Suprapubic skin (tissue), 4 donors: ENCODE measurements at places on chromosomes 5 and 9. TPM values are rescaled to one million over a fixed set of nuclear protein-coding genes. Genes with fewer than 3 reads are reported as not detected.

PDE6A gene
- total RNA-seq, result 1.1 TPM

- H3K36me3 ChIP-seq, result no peaks in the 10 kb centered on the region
- no peak for DNase-seq
- no peak overlapping the region for H3K27ac ChIP-seq
Measured at GRCh38 chr5:171806976-171807747, 21.5 kb downstream of the SMIM23 start.

DNA sequence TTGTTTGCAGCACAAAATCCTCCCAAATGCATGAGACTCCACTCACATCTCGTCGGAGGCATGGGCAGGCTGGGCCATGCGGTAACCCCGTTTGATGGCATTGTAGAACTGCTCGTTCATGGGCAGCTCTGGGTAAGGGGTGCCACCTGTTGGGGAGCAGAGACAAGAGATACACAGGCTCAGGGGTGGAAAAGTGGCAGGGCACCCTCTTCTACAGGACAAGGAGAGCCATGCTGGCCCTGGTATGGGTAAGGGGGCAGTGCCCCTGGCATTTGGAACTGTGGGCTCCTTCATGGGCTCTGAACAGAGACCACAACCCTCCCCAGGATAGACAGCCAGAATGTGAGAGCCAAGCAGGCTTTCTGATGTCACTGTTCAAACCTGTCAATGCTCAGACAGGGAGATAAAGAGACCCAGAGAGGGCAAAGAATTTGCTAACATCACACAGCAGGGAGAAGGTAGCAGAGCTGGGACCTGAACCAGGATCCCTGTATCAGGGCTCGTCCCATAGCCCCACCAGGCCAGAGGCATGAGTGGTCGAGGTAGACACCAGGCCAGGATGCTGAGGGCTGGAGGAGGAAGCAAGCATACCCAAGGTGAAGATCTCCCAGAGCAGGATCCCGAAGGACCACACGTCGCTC, 33.2 kb upstream of the CSF1R start:
- H3K4me3 ChIP-seq, result no peak overlapping the region
- peaks cover 56% of the 10 kb centered on the region for H3K36me3 ChIP-seq
- H3K27ac ChIP-seq, result no peak overlapping the region
- no peaks in the 10 kb centered on the region for H3K27me3 ChIP-seq
- DNase-seq, result no peak

CDH10 gene
- total RNA-seq, result not detected

DNA sequence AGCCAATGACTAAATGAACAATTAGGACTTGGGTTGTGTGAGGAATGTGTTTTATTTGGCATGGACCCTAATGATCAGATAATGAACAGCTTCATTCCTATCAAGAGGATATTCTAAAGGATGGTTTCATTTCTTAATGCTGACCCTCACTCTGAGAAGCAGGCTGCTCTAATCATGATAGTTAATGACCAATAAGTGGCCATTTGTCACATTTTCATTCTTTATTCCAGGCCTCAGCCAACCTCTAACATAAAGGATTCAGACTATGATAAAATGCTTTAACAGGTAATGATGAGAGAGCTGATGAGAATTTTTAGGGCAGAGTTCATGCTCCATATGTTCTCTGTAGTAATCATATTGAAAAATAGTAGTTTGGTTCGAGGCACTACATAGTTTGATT, 301.5 kb upstream of the ARRDC3 start:
- H3K4me1 ChIP-seq, result no peaks in the 10 kb centered on the region
- H3K27me3 ChIP-seq, result no peaks in the 10 kb centered on the region
- no peak overlapping the region for H3K27ac ChIP-seq
- H3K36me3 ChIP-seq, result no peaks in the 10 kb centered on the region
- no peak for DNase-seq
- H3K4me3 ChIP-seq, result no peak overlapping the region

PTPDC1 gene
- 11.6 TPM for total RNA-seq

DNA sequence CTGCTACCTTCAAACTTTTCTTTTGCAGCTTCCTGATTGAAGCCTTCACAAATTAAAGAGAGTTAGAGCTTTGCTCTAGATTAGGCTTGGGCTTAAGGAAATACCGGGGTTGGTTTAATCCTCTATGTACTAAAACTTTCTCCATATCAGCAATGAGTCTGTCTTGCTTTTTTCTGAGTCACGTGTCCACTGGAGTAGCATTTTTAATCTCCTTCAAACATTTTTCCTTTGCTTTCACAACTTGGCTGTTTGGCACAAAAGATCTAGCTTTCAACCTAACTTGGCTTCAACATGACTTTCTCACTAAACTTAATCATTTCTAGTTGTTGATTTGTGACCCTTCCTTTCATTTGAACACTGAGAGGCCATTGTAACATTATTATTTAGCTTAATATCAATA, 261.6 kb downstream of the PLK2 start:
- no peak for DNase-seq
- H3K4me1 ChIP-seq, result no peaks in the 10 kb centered on the region
- no peaks in the 10 kb centered on the region for H3K27me3 ChIP-seq
- H3K27ac ChIP-seq, result no peak overlapping the region
- no peaks in the 10 kb centered on the region for H3K36me3 ChIP-seq
- H3K4me3 ChIP-seq, result no peak overlapping the region
